Central memory CD8-positive, alpha-beta T cell (primary cell): ENCODE measurements at places on chromosomes 7 and 10.

DNA sequence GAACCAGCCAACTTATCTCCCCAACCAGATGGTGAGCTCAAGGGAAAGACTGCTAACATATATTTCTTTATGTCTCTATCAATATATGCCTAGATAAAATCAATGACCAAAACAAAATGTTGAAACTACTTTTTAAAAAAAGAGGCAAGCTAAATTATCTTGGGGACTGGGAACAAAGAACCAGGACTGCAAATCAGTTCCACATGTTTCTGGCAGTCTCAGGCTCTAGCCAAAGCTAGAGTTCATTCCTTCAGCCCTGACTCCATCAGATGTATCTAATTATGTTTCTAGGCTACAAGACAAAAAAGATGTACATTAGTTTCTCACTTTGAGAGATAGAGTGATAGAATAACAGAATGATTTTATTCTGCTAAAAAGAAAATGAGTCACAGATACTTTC is 1290.3 kb upstream of the SORCS1 start:
- H3K4me1 ChIP-seq = no peaks in the 10 kb centered on the region
- H3K27me3 ChIP-seq = no peaks in the 10 kb centered on the region
- no peak overlapping the region for H3K27ac ChIP-seq
- no peak for DNase-seq

- no peak overlapping the region for H3K4me3 ChIP-seq
- H3K36me3 ChIP-seq = peaks cover 3% of the 10 kb centered on the region
- no peaks in the 10 kb centered on the region for H3K4me1 ChIP-seq
- peaks cover 47% of the 10 kb centered on the region for H3K27me3 ChIP-seq
- no peak overlapping the region for H3K27ac ChIP-seq
- peak; percentile 63 for DNase-seq
Measured at GRCh38 chr7:45259966-45260646, 102.5 kb downstream of the RAMP3 start.

- H3K36me3 ChIP-seq = no peaks in the 10 kb centered on the region
- no peak overlapping the region for H3K27ac ChIP-seq
- no peak for DNase-seq
- H3K4me3 ChIP-seq = no peak overlapping the region
- peaks cover 5% of the 10 kb centered on the region for H3K4me1 ChIP-seq
Measured at GRCh38 chr10:44976352-44977198, 2.0 kb downstream of the DEPP1 start.

DNA sequence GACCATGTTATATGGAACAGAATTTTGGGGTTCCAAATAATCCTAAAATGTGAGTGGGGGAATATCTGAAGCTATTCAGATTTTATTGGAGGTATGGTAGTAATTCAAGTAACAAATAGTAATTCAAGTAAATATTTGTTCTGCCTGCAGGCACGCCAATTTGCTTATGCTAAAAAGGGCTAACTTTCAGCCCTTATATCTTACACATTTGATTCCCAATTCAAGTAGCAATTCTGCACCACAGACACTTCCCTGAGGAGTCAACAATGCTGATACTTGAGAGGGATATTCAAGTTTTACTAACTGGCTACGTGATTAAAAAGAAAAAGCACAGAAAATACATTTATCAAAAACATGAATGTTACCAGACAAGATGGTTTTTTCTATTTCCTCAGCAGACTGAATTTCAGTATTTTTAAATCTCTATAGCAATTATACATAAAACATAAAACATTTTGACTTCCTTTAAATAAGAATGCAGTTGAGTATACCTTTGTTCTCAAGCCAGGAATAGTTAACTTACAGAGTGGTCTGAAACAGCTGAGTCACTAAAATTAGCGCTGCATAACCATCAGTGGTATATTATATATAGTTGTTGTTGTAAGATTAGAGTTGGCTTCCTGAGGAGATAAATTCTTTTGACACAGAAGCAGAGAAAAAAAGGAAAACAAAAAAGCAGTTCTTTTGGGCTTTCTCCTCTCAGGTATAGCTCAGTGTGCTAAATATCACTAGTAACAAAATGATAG is 33.9 kb downstream of the MTPN start:
- H3K27me3 ChIP-seq = no peaks in the 10 kb centered on the region
- peaks cover 18% of the 10 kb centered on the region for H3K36me3 ChIP-seq
- no peak overlapping the region for H3K4me3 ChIP-seq
- no peak overlapping the region for H3K27ac ChIP-seq

DNA sequence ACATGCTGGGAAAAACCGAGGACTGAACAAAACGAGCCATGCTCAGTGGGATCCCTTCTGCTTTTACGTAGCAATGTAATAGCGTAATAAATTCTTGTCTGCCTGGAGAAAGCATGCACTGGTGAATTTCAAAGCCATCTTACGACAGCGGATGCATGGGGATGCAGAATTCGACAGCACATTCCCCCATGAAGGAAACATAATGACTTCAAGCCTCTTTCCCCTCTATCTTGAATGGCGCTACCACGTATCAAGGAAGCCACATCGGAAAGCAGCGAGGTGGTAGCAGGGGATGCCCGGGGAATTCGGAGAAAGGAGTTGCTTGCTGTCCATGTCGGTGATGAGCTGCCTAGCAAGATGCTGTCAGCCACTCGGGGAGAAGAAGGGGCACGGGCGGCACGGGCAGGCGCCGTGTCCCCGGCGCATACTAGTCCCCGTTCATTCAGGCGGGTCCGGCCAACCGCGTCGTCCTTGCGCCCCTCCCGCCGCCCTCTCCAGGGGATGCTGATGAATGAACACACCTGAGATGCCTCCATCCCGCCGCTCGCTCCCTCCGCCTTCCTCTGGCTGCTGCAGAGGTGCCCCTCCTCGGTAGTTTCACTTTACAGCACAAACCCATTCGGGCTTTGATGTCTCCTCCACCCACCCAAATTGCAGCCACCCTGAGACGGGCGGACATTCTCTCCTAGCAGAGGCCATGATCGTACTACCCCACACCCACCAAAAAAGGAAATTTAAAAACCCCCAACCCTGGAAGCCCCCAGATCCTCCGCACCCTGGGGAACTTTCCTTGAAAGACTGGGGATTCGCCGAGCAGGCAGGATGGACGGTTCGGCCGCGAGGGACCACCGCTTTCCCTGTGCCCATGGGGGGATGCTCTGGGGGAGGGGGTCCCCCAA is 644 bp downstream of the SORBS1 start:
- peak overlapping the region; percentile 78 for H3K27ac ChIP-seq
- H3K36me3 ChIP-seq = peaks cover 6% of the 10 kb centered on the region
- peak overlapping the region; percentile 98 for H3K4me3 ChIP-seq
- H3K27me3 ChIP-seq = peaks cover 18% of the 10 kb centered on the region

- peaks cover 2% of the 10 kb centered on the region for H3K36me3 ChIP-seq
- peak overlapping the region; percentile 59 for H3K4me3 ChIP-seq
- H3K4me1 ChIP-seq = peaks cover 13% of the 10 kb centered on the region
Measured at GRCh38 chr7:1669064-1669951, 769 bp upstream of the ELFN1 start.

GRCh38 chr7:778271-778967 is 51.3 kb upstream of the PRKAR1B start:
- H3K36me3 ChIP-seq = peaks cover 8% of the 10 kb centered on the region
- no peak overlapping the region for H3K4me3 ChIP-seq
- no peak for DNase-seq
- no peak overlapping the region for H3K27ac ChIP-seq

- H3K4me3 ChIP-seq = no peak overlapping the region
- no peaks in the 10 kb centered on the region for H3K27me3 ChIP-seq
- no peak for DNase-seq
- H3K27ac ChIP-seq = peak overlapping the region; percentile 8
Measured at GRCh38 chr7:138607216-138608126, 93.7 kb downstream of the SVOPL start.

DNA sequence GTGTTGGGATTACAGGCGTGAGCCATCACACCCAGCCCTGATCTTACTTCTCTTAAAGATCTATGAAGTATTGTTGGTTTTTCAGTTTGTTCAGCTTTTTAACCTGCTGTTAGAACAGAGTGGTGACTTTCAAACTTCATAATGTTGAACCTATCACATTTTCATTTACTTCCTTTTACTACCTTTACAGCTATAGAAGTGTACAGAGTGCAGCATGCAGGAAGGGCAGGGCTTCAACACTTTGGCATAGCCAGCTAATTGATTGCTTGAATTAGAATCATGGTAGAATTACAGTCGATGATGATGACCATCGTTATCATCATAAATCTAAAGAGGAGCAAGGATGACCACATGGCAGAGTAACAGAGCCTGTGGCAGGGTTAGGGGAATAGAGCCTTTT is 55.5 kb downstream of the AOAH start:
- peaks cover 57% of the 10 kb centered on the region for H3K4me1 ChIP-seq
- peaks cover 41% of the 10 kb centered on the region for H3K36me3 ChIP-seq
- no peaks in the 10 kb centered on the region for H3K27me3 ChIP-seq
- no peak for DNase-seq
- H3K27ac ChIP-seq = no peak overlapping the region

DNA sequence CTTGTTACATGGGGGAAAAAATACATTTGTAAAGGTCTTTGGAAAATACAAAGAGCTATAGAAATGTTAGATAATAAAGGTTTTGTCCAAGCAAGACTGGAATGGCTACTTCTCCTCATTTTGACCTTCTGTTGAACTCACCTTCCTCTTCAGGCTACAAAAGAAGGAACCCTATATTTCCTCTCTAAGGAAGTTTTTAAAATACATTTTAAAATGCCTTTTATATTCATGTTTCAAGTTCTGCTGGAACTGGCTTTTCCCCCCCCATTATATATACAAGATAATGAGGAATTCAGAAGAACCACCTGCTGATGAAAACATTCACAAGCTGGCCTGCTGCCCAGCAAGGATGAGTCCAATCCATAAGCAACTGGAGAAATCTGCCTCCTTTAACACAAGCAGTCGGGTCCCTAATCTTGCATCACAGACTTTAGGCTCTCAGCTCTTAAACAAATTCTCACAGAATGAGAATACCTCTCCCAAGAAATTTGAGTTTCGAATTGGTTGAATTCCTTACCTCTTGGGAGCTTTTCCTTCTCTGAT is 44.6 kb downstream of the MTERF1 start:
- H3K36me3 ChIP-seq = no peaks in the 10 kb centered on the region
- H3K4me1 ChIP-seq = no peaks in the 10 kb centered on the region
- no peak for DNase-seq
- H3K27ac ChIP-seq = no peak overlapping the region
- H3K27me3 ChIP-seq = no peaks in the 10 kb centered on the region
